ENCODE measurements at places on chromosomes 11 and 22.

- no peak for DNase-seq
Measured at GRCh38 chr11:115848611-115849010, 344.4 kb upstream of the CADM1 start.

DNA sequence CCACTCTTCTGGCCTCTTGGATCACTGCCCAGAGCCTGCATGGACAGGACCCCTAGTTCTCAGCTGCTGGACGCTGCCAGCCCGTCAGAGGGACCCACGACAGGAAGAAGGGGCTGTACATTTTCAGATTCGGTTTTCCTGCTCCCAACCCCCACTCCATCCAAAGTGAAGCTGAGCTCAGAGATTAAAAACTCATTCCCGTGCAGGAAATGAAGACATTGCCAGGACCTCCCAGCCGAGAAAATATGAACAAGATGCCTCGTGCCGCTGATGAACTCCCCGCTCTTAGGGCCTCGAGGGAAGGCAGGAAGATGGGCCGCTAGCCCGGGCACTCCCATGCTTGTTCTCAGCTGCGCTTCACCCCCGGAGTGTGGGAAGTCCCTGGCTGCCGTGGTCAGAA lies 36.1 kb downstream of the RPUSD4 start:
- no peak for DNase-seq

- no peak for DNase-seq
Measured at GRCh38 chr11:103928040-103928801, 108.2 kb upstream of the DDI1 start.

DNA sequence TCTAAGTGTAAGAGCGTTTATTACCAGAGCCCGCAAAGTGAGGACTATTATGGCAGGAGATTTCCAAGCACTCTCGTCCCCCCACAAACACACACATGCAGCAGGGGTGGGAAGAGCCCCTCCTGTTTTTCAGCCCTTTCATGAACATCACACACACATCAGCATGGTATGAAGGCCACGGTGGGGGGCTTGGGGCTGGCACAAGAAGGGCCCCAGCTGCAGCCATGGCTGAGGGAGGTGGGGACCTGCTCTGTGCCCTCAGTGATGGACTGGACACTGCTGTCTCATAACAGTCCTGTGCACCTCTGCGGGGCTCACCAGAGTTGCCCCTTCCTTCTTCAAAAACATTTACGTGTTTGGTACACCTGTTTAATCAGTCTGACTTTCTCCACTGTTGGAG lies 650.7 kb downstream of the BRD1 start:
- DNase-seq, result no peak

All from suppressor macrophage treated with lipopolysaccharide for 4 hours (primary cell).